ENCODE measurements at places on chromosomes 1 and 21.

DNA sequence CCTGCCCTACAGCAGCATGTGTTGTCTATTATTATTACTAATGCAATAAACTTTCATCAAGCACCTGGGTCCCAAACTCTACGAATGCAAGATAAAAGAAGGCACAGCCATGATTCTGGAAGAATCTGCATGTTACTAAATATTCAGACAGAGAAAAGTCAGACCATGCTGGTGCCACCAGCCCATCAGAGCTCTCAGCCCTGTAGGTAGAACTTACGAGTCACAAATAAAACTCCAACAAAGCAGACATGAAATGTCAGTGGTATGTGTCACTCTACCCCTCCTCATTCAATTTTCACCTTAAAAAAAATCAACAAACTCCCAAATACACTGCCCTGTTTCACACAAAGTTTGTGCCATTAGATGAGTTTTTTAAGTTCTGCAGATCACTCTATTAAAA, 62.4 kb upstream of the TIAM1 start:
- no peak for DNase-seq

DNA sequence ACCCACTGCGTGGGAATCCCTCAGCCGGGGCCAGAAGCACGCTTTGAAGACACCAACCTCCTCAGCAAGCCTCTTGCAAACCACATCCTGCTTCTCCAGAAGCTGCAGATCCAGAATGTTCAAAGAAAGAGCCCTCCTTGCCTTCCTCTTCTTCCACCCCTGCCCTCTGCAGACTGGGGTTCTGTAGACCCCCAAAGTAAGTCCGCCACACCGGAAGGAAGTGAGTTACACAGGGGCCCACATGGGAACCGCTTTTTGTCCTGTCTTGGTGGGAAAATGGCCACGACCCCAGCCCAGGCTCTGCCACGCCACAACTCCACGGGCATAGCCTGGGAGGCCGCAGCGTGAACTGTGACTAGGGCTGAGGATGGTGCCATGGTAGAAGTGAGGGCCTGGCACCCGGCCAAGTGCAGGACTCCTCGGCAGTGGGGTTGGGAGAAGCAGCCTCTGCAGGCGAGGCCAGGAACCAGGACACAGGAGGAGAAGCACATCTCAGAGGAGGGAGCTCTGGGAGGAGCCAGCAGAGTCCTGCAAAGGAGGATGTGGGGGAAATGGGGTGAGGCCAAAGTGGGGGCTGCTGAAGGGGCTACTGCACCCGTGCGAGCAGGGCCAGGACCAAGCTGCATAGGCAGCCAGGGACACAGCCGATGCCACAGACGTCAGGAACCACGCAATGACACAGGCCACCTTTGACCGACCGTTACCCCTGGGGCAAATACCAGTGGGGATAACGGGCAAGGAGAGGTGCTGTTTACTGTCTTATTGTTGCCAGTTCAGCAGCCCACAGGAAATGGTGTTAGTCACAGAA, 30.9 kb downstream of the PDE9A start:
- no peak for DNase-seq

DNA sequence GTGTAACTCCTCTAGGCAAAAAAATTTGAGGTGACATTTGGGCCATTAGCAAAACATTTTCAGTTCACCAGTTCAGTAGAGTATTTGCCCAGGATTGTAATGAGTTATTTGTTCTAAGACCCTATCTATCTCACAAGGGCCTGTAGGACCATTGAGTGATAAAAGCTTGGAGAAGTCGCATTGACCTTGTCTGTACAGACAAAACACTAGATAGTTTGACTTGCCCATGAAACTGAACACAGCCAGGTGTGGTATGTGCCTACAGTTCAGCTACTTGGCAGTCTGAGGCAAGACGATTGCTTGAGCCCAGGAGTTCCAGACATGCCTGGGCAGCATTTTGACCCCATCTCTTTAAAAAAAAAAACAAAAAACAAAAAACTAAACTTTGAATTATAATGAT, 3.1 kb downstream of the ATP5IF1 start:
- no peak for DNase-seq

DNA sequence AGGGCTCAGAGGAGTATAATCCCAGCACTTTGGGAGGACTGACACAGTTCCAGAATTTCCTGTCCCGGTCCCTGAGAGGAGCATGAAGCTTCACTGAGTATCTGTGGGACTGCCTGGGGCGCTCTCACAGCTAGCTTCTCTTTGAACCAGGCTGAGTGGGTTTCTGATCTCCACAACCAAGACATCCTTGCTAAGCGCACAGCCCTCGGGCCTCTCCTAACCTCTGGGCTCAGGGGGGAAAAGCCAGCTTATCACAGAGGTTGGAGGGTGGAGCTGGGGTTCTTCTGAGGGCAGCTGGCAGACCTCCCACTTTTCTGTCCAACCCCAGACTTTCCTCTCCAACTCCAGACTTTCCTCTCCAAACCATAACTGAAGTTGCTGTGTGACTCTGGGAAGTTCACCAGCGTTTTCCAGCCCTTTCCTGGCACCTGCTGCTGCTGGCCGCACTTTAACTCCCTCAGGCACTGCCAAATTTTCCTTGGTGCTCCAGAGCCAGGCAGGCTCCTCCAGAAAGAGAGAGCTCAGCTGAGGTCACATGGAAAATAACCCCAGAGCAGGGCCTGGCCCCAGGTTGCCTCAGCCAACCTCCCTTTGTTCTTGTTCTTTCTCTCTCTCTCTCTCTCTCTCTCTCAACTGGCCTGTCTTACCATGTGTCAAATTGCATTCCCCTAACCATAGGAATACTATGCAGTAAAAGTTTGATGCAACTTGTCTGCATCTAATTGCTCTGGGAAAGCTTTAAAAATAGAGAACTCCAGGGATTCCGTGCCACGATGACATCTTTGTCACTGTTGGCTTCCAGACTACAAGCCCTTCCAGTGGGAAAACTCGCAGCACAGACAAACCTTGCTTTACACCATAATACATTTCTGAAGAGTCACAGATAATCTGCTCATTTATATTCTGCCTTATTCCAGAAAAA, 49.5 kb downstream of the OLFML2B start:
- peak; percentile 69 for DNase-seq

DNA sequence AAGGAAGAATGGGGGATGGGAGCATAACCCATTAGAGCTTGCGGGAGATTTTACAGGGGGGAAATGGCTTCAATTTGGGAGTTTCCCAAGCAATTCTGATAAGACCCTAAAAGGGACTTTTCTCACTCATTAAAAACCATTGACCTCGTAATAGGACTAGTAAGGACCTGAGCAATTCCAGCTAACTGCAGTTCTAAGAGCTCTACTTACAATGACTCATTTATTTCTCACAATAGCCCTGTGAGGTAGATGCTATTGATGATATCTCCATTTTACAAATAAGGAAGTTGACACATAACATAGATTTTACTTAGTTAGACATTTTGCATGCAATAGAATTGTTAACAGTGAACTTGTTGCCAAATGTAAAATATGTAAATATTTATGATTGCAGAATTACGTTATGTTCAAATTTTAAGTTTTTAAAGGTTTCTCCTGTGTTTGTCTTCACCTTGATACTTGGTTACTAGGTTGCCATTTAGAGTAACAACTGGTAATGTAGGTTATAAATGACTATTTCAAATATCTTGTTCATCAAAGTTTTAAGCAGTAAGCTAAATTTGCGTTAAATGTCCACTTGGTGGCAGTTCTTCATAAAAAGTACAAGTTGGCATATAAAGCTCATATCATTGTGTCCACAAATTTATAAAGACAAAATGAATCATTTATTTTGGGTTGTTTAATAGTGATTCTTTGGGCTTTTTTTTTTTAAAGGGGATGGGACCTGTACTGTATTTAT, 182.0 kb downstream of the PLA2G4A start:
- no peak for DNase-seq

GRCh38 chr1:43565600-43566360, 35.1 kb downstream of the PTPRF start:
- DNase-seq = peak; percentile 65

GRCh38 chr1:19071674-19072281, 115.3 kb upstream of the IFFO2 start:
- no peak for DNase-seq

DNA sequence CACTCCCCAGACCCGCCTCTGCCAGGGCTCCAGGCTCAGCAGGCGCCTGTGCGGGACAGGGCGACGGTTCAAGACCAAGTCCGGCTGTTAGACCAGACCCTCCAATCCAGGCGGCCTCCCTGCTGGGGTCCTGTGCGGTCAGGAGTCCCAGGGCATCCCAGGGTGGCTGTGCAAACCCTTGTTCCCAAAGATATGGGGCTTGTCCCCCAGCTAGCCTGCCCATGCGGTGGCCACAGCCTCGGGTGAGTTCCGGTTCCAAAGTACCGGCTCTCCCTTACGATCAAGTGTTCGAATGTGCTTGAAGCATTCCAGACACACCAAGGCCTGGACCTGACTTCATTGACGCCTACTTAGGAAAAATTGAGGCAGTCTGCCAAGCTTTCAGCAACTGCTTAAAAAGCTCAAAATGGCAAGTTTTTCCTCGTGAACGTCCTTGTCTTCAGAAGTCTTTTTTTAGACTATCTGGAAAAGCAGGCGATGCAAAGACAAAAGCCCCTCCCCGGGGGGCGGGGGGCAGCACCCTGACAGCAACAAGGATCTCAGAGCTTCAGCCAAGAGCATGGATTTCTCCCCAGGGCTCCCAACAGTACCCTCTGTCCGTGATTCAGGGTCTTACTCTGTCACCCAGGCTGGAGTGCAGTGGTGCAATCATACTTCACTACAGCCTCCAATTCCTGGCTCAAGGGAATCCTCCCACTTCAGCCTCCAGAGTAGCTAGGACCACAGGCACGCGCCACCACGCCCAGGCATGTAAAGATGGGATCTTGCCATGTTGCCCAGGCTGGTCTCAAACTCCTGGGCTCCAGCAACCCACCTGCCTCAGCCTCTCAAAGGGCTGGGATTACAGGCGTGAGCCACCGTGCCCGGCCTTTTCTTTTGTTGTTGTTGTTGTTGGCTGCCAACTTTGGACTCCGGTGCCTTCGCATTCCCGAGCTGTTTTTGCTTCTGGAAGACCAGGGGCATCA, 2.3 kb downstream of the FAAP20 start:
- DNase-seq = peak; percentile 50

DNA sequence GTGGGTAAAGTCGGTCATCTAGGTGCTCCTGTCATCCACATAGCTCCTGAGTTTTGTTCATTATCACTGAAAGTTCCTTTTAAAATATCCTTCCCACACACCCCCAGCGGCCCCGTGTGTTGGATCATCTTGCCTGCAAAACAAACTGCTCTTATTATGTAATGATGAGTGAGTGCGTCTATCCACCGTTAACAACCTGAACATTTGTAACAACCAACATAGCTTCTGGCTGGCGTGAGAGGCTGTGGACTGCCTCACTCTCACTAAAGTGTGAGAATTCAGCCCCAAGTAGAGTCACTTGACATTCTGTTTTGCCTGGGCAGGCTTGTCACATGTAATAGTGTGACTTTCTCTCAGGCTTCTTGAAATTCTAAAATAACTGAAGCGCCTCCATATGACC, 14.5 kb upstream of the KCNA2 start:
- DNase-seq = no peak

DNA sequence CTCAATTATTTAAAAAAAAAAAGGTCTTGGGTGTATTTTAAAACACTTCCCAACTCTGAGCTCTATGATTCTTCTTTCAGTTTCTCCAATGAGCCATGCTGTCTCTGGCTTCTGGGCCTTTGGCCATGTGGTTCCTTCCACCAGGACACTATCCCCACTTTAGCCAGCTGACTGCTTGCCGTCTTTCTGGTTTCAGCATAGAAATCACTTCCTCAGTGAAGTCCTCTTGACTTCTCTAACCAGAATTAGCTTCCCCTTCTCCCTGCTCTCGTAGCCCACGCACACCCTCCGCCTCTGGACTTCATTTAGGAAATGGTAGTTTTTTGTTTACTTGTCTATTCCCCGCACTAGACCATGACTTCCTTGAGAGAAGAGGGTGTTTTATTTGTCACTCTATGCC, 1.1 kb upstream of the DIO1 start:
- DNase-seq = no peak

DNA sequence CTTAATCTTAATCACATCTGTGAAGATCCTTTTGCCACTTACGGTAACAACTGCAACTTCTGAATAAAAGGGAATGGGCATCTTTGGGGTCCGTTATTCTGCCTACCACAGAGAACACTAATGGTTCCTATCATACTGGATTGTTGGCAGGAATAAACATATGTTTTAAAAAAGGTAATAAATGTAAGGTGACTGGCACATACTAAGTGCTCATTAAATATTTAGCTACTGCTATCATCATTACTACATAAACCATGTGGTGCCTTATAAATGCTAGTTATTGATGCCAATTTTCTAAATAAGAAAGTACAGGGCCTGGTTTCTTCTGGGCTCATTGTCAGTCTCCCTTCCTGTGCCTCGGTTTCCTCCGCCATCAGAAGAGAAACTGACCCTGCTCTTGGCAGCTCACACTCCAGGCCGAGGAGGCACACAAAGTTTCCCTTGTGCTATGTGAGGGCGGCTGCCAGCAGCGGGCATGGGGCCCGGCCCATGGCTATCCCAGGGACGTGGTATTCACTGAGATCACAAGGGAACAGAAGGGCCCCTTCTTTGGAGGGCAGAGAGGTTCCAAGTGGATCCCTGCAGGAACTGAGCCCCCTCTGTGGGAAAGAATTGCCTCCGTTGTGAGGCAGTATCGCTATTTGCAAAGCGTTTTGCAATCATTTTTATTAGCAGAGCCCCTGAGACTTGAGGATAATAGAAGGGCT, 26.2 kb downstream of the NAV1 start:
- no peak for DNase-seq

GRCh38 chr1:21756393-21757089, 26.4 kb downstream of the USP48 start:
- no peak for DNase-seq

GRCh38 chr1:37574834-37575480, 18.2 kb downstream of the DNALI1 start:
- DNase-seq = peak; percentile 40

- no peak for DNase-seq
Measured at GRCh38 chr1:14876747-14877146, 276.8 kb upstream of the TMEM51 start.

- peak; percentile 59 for DNase-seq
Measured at GRCh38 chr1:86825319-86825718, 88.6 kb downstream of the SELENOF start.

DNA sequence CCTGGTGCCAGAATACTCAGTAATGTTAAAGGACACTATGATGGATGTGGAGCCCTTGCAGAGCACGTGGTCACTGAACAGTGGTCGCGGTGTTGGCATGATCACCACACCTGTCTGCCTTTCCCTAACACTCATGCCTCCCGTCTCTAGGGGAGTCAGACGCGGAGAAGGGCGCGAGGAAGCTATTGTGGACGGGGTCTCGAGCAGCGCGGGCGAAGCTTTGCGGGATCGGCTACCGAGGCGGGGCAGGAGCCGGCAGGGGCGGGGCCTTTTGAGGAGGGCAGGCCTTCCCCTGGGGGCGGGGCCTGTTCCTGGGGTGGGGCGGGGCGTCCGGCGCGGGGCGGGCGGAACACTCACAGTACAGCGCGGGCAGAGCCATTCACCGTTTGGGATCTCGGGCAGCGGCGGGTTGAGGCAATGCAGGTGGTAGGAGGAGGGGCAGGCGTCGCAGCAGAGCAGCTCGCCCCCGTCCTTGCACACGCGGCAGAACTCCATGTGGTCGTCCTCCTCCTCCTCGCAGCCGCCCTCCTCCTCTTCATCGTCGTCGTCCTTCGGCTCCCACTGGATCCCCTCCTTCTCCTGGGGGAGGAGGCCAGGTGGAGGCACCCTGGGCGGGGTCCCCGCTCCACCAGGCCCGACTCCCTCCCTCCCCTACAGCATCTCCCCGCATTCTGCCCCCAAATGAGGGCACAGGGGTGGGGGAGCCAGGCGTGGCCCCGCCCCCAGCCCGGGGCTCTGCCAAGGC, 31.5 kb downstream of the CHD5 start:
- DNase-seq = peak; percentile 12

Measured in fibroblast of skin of scalp (primary cell).